ENCODE measurements at places on chromosomes 3 and 15.

DNA sequence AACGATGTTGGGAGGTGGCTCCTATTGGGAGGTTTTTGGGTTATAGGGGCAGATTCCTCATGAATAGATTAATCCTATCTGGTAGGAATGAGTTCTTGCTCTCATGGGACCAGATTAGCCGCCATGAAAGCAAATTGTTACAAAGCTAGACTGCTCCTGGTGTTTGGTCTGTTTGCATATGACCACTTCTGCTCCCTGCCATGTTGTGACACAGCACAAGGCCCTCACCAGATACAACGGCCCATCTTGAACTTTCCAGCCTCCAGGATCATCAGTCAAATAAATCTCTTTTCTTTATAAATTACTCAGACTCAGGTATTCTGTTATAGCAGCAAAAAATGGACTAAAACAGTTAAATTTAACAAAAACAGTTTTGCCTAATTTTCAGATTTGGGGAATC lies 34.4 kb downstream of the TRIM42 start:
- no peak for DNase-seq

DNA sequence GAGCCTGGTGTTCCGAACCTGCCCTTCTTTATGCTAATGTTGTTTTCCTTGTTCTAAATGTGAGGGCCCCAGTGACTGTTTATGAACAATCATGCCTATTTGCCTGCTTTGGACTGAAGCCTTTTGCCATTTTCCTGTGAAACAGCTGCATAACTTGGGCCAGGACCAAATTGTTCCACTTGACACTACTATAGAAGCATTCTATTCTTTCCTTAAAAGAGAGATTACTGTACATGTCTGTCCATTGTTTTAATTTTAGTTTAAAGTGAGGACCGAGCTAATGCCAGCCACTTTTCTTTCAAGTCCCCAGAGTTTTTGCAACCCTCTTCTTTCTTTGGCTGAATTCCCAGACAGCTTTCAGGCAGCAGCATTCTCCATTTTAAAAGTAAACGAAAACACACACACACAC lies 980.3 kb downstream of the CADM2 start:
- DNase-seq = no peak

DNA sequence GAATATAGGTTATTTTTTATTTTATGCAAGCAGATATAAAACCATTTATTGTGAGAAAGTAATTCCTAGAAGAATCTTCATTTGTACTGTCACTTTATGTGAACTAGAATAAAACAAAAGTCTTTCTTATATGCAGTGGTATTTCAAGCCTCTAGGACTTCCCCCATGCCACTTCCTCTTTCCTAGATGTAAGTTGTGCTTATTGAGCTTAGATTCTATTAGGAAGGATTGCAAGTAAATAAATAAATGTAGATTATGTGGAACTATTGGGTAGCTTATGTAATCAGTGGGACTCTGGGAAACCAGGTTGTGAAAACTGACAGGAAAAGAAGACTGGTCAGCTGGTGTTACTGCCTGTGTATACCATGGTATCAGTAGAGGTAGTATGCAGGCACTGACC lies 169.7 kb downstream of the RSRC1 start:
- no peak for DNase-seq

DNA sequence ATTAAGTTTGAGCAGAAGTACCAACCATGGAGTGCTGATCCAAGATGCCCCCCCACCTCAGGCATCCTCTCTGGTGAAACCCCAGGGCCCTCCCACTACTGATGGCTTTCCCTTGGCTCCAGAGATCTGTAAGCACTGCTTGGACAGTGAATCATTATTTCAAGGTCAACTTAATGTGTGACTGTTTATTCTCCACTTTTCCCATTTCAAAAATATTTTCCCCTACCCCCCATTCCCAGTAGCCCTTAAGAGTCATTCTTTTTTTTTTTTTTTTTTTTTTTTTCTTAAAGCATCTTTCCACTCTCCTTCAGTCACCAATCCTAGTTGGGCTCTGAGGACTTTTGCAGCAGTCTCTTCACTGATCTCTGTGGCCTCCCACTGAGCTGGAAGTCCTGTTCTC lies 82.6 kb downstream of the PCCB start:
- no peak for DNase-seq

GRCh38 chr15:74340150-74340549 lies 27.3 kb downstream of the CYP11A1 start:
- no peak for DNase-seq

DNA sequence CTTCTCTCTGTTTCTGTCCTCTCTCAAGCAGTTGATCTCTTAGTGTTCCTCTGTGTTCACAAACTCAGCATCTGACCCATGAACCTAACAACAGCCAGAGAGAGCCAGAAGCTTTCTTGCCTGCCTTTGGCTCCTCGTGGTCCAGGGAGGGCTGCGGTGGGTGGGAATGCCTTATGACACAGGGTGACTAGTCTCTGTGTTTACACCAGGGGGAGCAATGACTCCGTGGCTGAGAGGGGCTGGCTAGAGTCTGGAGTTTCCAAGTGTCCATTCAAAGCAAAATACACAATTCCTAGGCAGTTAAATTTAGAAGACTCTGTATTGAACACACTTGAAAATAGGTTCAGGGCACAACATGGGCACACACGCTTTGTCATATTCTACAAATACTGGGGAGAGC lies 370.0 kb upstream of the FRG2C start:
- DNase-seq = no peak

DNA sequence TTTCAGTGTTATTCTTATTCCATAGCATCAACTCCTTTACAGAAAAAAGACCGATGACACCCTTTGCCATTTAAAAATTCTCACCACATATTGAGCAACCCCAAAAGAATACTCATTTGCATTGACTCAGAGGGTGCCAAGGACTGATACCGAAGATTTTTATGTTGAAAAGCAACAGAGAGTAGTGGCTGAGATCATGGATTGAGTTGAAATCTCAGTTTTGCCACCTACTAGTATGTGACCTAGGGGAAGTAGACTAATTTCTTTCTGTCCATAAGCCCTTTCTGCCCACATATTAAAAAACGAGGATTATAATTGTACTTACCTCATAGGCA lies 313.9 kb upstream of the SATB1 start:
- DNase-seq = no peak
